ENCODE measurements at places on chromosomes 1 and 21. TPM values are rescaled to one million over a fixed set of nuclear protein-coding genes. Genes with fewer than 3 reads are reported as not detected.

Gene S100A2
- total RNA-seq: 0.16 TPM

Gene FAAH
- total RNA-seq: 3.4 TPM

Gene RAB3B
- total RNA-seq: 2.4 TPM

Gene SRRM1
- 27.1 TPM for total RNA-seq

Gene POU3F1
- total RNA-seq: not detected

Gene DEPDC1
- 14.7 TPM for total RNA-seq

Gene L1TD1
- not detected for total RNA-seq
